A549 treated with Mapracorat at 1 μM for 4 hours (cell line): ENCODE measurements at places on chromosomes 2 and 18. TPM values are rescaled to one million over a fixed set of nuclear protein-coding genes. Genes with fewer than 3 reads are reported as not detected.

CCDC178 gene
- not detected in 5 replicates for total RNA-seq

BCL11A gene
- 0.02 to 0.52 TPM (median 0.05 TPM) in 5 replicates for total RNA-seq

ALPG gene
- 0.23 to 0.45 TPM (median 0.28 TPM) in 5 replicates for total RNA-seq

SATB2 gene
- 2.3 to 3.7 TPM (median 2.9 TPM) in 5 replicates for total RNA-seq

ACMSD gene
- not detected in 5 replicates for total RNA-seq

RESP18 gene
- not detected in 5 replicates for total RNA-seq

CHST9 gene
- total RNA-seq: not detected in 5 replicates
